Caki2 (cell line): ENCODE measurements at places on chromosomes 1 and 21. TPM values are rescaled to one million over a fixed set of nuclear protein-coding genes. Genes with fewer than 3 reads are reported as not detected.

GRCh38 chr1:193367863-193368262 is 181.4 kb upstream of the B3GALT2 start:
- DNase-seq = no peak

- no peak for DNase-seq
Measured at GRCh38 chr1:238323490-238323889, 432.8 kb upstream of the ZP4 start.

- DNase-seq = no peak
Measured at GRCh38 chr1:3125546-3126368, 56.8 kb downstream of the PRDM16 start.

DNA sequence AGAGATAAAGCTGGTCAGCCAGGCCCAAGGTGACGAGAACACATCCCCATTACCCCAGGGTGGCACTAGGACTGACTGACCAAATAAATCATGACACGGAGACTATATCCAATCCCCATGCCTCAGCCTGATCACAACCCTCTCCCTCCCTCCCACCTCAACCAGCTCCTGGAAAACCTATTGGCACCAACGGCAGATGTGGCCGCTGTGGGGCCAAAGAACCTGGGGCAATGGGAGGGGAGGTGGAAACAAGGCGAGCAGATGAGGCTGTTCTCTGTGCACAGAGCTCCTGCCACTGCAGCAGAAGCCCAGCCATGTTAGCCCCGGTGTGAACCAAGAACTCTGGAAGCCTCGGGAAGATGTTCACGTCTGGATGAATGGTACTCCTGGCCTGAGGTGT is 77.6 kb downstream of the CD247 start:
- no peak for DNase-seq

GRCh38 chr1:167616521-167616920 is 13.5 kb upstream of the RCSD1 start:
- DNase-seq = no peak

GRCh38 chr1:17292299-17293160 is 15.5 kb upstream of the PADI4 start:
- DNase-seq = no peak

GRCh38 chr1:35558374-35559316 is 1.0 kb downstream of the NCDN start:
- DNase-seq = peak; percentile 10

Gene OLIG1
- total RNA-seq = 1.7 TPM in 1 of 2 replicates, not detected in the other

DNA sequence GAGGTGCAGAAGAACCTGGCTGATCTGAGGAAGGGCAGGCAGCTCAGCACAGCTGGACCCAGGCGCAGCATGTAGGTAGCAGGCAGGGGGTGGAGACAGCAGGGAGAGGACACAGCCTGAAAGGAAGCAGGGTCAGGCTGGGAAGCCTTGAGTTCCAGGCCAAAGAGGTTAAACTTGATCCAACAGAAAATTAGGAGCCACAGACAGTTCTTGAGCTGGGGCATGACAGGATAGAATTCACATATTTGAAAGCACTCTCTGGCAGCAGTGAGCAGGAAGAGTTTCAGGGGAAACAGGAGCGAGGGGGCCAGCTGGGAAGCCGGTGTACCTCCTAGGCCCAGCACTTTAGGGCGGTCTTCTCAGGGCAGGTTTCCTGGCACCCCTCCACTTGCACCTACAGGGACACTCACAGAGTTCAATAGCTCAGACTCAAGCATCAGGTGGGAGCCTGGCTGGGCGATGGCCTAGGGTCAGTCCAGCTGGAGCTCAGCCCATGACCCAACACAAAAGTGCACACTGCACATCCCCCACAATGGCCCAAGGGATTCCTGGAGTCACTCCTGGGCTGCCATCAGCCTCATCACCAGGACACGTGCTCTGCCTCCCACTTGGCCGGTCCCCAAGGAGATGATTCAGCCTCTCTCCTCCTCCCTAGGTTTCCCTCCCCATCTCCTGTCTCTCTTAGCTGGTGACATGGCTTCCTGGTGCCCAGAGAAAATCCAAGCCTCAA is 22.7 kb downstream of the MATN1 start:
- DNase-seq = peak; percentile 76

DNA sequence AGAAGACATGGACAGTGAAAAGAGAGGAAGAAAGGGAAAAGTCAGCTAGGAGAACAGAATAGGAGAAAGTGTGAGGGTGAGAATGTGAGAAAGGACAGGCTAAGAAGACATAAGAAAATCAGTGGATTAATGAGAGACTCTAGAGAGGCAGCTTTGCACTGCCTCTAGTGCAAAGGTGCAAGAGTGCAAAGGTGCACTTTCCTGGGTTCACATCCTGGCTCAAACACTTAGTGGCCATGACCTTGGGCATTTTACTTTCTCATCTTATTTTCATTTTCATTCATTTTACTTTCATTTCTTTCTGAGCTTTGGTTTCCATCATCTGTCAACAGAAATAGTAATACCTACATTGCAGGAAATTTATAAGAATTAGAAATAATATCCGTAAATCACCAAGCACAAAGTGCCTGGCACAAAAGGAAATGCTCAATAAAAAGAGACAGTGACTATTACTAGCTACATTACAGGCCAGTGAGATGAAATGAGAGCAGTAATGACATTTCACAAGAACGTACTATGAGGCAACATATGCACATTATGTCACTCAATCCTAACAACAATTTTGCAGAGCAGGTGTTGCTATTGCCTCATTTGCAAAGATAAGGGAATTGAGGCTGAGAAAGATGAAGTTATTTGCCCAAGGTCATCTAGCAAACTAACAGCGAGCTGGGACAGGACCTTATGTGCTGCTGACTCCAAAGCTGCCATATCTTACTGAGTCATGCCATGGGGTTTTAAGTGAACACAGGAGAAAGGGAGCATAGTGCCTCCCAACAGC is 107.0 kb upstream of the TLR5 start:
- DNase-seq = no peak

- no peak for DNase-seq
Measured at GRCh38 chr21:44440241-44441040, 14.9 kb upstream of the LRRC3 start.

DNA sequence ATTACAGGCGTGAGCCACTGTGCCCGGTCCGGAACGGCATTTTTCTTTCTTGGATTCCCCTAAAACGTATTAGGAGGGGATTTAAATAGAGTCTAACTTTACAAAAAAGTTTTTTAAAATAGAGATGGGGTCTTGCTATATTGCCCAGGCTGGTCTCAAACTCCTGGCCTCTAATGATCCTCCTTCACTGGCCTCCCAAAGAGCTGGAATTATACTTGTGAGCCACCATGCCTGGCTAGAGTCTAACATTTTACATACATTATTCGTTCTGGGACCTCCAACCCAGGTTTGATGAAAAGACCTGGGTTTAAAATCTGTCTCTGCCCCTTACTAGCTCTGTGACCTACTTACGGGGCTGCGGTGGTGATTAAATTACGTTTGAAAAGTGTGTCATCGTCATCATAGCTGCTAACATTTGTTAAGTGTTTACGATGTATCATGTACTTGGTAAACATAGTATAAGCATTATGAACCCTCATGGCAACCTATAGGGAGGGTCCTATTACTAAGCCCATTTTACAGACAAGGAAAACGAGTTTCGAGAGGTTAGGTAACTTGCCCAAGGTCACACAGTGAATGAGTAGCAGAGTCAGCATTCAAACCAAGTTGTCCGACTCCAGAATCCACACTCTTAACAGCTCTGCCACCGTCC is 24.5 kb downstream of the PLEKHM2 start:
- DNase-seq = no peak

Gene CYP4Z1
- total RNA-seq = not detected in 2 replicates

Gene FCRL5
- total RNA-seq = not detected in 2 replicates

- DNase-seq = peak; percentile 65
Measured at GRCh38 chr1:228500901-228501871, 14.0 kb downstream of the RNF187 start.

DNA sequence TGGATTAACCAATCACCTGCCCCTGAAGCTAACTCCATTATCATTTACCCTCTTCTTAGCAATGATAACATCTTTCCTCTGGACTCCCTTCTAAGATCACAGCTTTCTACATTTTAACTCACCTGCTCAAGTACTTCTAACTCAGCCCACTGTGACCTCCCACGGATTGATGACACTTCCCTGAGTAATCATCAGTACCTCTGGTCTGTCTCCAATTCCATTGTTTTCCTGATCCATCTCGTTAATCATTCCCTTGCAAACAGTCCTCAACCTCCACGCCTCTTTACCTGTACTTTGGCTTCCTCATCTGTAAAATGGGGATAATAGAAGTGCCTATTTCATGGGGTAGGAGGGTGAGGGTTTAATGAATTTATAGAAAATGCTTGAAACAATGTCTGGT is 195.3 kb upstream of the APP start:
- no peak for DNase-seq

Gene SFN
- 211 and 262 TPM in 2 replicates for total RNA-seq

DNA sequence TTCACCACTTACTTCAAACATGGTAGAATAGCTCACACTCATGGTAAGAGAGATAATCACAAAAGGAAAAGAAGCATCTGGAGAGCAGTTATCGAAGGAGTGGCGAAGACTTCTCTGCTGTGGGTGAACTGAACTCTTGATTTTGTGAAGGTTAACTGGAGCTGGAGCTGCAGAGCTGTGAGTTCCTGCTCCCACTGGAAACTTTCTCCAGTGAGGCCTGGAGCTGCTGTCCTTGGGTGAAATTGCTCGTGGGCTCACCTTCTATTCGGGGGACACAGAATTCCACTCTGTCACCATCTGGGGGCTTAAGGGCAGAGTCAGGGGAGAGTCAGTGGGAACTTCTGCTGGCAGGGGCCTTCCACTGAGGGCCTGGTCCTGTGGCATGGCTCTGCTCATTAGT is 45.9 kb downstream of the MAB21L3 start:
- no peak for DNase-seq

- no peak for DNase-seq
Measured at GRCh38 chr21:46475296-46475695, 16.6 kb downstream of the DIP2A start.

- DNase-seq = no peak
Measured at GRCh38 chr21:27804515-27804914, 837.6 kb upstream of the ADAMTS5 start.

GRCh38 chr21:39010629-39011404 is 172.4 kb downstream of the PSMG1 start:
- no peak for DNase-seq

DNA sequence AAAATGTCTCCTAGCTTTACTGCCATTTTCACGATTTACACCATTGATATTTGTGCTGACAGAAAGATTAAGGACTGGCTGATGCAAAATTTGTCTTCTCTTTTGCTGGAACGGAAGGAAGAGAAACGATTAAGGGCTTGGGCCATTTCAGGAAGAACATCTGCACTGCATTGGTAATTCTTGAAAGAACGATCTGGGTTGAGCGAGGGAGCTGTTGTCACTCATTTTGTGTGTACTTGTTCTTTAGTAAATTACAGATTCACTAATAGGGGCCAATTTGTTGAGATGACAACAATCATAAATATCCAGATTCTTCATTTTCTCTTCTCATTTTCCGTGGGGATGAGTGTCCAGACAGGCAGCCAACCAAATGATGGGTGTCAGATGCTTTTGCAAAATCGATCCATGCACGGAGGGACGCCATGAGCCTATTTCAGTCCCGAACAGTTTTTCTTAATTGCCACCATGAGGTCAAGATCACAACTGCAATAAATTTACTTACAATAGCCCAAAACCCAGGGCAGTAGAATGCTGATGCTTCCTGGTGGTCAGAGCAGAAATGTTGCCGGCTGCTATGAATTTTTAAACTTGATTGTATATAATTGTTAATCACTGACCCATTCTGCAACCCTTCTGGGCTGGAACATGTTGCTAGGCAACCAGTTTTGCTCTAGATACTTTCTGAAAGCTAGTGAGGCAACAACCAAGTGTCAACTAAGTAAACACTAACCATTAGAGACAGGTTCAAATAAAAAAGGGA is 132.4 kb upstream of the TIAM1 start:
- DNase-seq = no peak

GRCh38 chr1:150267896-150268295 is 920 bp downstream of the APH1A start:
- DNase-seq = no peak

GRCh38 chr1:162568802-162569201 is 7.3 kb downstream of the UAP1 start:
- DNase-seq = no peak

- DNase-seq = peak; percentile 90
Measured at GRCh38 chr1:143735764-143736461, 235.9 kb downstream of the FAM72C start.

Gene TLCD4
- total RNA-seq = 11.3 and 11.6 TPM in 2 replicates

Gene OLIG2
- not detected in 2 replicates for total RNA-seq

- no peak for DNase-seq
Measured at GRCh38 chr1:225842788-225843425, 33.0 kb downstream of the EPHX1 start.

- no peak for DNase-seq
Measured at GRCh38 chr1:22255341-22256212, 112.7 kb upstream of the WNT4 start.
